Right cardiac atrium (tissue), 5 donors: ENCODE measurements at places on chromosomes 7 and 10. TPM values are rescaled to one million over a fixed set of nuclear protein-coding genes. Genes with fewer than 3 reads are reported as not detected.
A peak's percentile ranks its signal among the peaks of the same experiment; 100 is the strongest.

- peak; percentile 64 for DNase-seq
Observed at GRCh38 chr10:21078410-21079329, 181.6 kb upstream of the NEBL start.

DNA sequence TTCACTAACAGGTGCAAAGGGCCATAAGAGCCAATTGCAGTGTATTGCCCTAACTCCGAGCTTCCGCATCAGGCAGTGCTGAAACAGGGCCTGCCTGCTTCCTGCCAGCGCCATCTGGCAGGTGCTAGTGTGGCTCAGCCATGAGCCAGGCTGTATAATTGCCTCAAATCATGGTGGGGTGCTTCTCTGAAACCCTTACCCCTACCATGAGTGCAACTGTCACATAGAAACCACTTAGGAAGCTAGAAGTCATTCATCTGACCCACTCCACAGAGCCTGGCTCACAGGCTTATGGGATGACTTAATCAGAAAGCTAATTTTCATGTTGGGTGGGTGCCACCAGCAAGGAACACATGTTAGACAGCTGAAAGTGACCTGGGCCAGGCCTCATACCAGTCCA, 133.3 kb upstream of the LAMB4 start:
- DNase-seq, result no peak

DNA sequence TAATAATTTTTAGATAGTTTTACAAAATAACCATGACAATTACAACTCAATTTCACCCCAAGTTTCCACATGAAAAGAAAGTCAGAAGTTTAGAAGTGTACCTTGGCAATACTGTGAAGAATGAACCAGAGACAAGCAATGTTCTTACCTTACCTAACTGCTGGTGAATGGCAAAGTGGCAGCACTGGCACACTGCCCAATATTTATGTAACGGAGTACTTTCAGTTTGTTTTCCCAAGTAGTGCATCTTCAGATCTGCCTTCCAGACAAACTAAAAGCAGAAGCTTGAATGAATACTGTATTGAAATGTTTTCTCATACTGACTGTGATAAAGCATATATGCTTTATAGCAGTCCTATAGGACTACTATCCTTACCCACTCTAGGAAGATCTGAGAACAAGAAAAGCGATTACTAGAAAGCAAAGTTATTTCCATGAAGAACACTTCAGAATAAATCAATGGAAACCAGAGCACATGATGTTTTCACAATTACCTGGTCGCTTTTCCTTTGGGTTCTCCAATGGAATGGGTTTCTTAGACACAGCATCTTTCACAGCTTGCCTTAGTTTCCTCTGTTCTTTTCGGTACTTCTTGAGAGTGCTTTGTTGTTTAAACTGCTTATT, 1.5 kb downstream of the NOC3L start:
- no peak for DNase-seq

DNA sequence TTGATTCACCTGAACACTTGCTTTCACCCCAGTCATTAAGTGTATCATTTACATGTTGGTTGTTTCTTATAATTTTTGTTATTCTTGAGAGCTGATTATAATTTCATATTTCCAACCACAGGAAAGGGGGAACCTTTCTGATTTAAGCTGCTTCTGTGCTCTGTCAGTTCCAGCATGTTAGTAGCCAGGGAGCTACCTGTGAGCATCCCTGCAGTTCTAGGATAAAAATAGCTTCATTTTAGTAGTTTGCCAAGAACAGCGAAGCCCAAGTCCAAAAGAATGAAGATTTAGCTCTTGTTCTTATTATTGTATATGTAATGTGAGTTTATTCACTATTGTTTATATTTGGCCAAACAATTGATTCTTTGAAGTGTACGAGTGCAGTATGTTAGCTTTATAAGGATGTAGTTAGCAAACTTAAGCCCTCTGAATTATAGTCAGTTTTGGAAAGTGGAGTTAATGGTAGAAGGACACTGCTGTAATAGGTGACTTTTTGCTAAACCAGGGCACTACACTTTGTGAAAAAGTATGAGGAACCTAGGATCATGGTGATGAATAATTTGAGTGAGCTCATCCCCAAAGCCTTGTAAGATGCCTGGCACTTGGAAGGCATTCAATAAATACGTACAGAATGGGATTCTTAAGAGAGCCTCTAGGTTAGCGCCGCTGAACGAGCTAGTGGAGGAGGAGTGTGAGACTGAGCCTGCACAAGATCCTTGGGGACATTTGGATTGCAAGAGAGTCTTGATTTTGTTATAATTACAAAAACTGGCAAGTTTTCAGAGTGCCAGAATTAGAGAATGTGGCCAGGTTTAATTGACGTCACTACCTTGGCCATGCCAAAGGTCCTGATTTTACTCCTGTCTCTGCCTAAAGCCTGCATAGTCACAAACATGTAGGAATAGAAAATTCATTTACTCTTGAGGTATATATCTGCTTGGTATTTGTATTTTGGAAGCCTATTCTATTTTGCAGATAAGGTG, 29.8 kb downstream of the DNAH11 start:
- no peak for DNase-seq

GRCh38 chr10:131645756-131646155, 255.1 kb upstream of the PPP2R2D start:
- DNase-seq, result no peak

DNA sequence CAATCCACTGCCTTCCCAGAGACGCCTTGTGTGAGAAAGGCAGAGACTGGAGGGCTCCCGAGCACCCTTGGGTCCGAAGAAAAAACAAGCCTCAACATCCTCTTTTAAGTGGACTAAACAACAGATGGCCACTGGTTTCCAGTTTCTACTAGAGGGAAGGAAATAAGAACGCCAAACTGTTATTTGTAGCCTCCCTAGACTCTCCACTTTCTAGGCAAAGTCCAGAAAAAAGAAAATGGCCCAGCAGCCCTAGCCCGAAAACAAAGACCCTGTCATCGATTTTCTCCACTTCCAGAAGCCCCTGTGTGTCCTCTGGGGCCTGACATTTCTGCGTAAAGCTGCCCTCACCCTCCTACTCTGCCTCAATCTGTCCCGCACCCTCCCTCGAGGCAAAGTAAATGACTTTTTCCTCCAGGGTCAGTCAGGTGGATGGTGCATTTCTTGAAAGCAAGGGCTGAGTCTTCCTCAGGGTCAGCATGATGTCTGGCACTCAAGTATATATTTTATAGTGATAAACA, 6.0 kb downstream of the RGS10 start:
- no peak for DNase-seq

- DNase-seq, result no peak
Observed at GRCh38 chr7:123724817-123725253, 24.0 kb downstream of the WASL start.

DNA sequence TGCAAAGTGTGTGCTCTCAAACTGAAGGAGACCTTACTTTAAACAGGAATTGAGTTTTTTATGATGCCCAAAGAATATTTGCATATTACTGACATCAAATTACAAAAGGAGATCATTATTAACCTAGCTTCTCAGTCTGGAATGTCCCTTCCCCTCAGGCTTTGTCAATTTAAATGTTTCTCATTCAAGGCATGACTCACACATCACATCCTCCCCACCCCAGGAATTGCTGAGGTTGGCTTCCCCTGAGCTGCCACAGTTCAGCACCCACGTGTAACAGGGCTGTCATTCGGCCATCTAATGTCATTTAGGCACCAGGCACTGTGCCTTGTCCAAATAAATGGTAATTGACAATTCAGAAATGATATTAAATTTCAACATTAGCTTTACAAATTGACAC, 305.9 kb upstream of the MGMT start:
- DNase-seq, result no peak

- no peak for DNase-seq
Observed at GRCh38 chr10:52662256-52662655, 110.3 kb downstream of the MBL2 start.

DNA sequence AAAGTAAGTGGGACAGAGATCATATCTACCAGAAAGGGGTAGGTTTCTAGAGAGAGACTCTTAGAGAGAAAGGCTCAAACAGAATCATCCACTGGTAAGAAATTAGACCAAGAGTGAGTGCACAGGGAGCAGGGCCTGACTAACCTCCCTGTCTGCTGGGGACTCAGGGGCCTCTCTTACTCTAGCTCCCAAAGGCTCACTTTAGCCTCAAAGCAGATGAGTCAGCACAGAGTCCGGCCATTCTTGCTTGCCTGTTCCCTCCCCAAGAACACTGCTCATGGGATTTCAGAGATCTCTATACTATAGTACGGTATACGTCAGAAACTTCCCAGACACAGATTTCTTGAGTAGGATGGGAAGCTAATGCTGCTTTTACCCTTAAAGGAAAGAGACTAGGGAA, 32.7 kb downstream of the RBM28 start:
- DNase-seq, result no peak

- DNase-seq, result no peak
Observed at GRCh38 chr10:44977287-44978212, 1.1 kb downstream of the DEPP1 start.

DNA sequence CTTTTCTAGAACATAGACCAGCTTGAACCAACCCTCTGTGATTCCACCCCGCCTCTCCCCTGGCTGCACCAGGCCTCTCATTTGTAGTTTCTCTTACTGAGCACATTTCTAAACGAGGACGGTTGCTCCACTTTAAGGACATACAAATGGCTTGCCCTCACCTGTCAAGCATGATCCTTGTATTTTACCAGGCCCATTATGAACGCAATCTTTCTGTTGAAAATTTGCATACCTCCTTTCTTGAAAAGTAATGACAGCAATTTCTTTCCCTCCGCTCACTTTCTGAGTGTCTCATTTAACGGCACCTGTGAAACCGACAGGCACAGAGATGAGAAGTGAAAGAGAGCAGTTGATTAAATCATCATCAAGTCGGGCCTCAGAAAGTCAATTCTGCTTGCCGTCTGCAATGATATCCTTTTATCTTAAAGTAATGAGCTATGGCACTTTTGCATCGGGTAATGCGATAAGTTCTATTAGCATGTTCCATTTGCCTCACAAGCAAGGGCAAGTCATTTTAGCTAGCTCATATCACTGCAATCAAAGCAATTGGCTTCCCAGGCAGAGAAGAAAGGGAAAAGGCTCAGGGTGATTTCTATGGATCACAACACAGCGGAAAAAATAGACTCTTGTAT, 705.6 kb upstream of the GALNT17 start:
- DNase-seq, result no peak

DNA sequence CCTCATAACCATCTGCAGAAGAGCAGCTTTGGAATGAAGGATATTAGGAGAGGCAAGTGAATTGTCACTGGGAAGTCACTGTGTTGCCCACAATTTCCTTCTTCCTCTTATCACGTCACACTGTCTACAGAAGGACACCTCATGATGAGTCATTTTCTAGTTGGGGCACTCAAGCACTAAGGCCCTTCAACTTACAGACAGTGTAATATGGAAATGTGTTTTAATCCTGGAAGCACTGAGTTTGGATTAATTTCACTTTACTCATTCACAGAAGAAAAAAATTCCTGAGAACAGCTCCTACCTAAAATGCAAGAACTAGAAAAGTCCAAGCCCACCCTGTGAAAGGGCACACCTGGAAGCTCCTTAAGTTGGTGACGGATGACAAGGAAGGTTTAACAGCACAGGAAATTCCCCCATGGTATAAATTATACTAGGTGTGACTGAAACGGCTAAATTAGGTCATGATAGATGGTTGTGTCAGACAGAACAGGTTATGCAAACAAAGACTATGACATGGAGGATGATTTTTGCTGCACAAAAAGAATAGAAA, 56.6 kb downstream of the PARD3 start:
- no peak for DNase-seq

The STK31 gene
- not detected for total RNA-seq

The ZNF467 gene
- total RNA-seq, result 15.6 TPM

The APBB1IP gene
- 7.1 TPM for total RNA-seq
